ENCODE measurements at places on chromosomes 1 and 21.

- no peak for DNase-seq
Observed at GRCh38 chr1:223710179-223711133, 1.9 kb upstream of the CAPN2 start.

DNA sequence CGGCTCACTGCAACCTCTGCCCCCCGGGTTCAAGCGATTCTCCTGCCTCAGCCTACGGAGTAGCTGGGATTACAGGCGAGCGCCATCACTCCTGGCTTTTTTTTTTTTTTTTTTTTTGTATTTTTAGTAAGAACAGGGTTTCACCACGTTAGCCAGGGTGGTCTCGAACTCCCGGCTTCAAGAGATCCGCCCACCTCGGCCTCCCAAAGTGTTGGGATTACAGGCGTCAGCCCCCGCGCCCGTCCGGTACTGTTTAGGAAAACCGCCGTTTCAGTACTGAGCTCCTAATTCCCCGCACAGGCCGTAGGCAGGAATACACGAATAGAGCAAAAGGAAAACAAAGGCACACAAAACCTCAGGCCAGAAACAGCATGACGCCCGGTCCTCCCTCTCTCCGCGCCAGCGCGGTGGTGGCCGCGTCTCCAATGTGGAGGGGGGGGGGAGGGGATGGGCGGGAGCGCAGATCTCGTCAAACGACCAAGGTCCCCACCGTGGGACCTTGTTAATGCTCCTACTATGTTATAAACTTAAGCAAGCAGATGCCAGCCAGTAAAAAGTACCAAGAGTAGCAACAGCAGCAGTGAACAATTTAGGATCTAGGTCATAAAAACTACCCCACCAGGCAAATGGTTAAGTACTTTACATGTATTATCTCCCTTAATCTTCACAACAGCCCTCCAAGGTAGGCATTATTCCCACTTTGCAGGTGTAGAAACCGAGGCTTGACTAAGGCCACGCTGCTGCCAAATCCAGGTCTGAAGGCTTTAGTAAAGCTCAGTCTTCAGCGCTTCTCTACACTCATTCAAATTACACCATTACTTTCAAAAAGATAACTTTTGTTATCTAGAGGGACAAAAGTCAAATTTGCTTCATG is 648 bp upstream of the ADAR start:
- DNase-seq = no peak

GRCh38 chr1:178946416-178946815 is 75.5 kb upstream of the ANGPTL1 start:
- no peak for DNase-seq

GRCh38 chr1:161013131-161013487 is 7.8 kb downstream of the F11R start:
- no peak for DNase-seq

DNA sequence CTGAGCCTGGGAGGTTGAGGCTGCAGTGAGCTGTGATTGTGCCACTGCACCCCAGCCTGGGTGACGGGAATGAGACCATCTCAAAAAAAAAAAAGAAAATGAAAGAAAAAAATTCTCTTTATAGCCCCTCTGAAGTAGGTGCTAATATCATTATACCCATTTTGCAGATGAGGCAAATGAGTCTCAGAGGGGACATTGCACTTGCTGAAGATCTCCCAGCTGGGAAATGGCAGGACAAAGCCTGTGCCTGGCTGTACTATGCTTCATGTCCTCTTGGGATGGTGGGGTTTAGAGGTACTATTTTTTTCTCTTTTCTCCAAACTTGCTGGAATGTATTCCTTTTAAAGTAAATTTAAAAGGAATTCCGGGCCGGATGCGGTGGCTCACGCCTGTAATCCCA is 1.6 kb downstream of the SMPDL3B start:
- no peak for DNase-seq

DNA sequence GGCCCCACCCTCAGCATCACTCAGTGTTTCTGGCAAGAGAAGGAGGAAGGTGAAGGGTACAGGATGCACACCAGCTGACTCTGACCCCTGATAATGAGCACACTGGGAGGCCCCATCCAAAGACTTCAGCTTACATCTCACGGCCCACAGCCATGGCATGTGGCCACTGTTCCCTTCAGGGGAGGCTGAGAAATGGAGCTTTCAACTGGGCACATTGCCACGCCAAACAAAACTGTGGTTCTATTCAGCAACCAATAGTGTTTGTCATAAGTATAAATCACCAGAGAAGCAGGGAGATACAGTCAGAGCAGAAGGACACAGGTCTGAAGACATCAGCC is 12.7 kb upstream of the TRAF3IP3 start:
- no peak for DNase-seq

- DNase-seq = no peak
Observed at GRCh38 chr21:14617040-14617393, 70.9 kb upstream of the SAMSN1 start.

- DNase-seq = no peak
Observed at GRCh38 chr1:33984906-33985565, 121.2 kb downstream of the HMGB4 start.

DNA sequence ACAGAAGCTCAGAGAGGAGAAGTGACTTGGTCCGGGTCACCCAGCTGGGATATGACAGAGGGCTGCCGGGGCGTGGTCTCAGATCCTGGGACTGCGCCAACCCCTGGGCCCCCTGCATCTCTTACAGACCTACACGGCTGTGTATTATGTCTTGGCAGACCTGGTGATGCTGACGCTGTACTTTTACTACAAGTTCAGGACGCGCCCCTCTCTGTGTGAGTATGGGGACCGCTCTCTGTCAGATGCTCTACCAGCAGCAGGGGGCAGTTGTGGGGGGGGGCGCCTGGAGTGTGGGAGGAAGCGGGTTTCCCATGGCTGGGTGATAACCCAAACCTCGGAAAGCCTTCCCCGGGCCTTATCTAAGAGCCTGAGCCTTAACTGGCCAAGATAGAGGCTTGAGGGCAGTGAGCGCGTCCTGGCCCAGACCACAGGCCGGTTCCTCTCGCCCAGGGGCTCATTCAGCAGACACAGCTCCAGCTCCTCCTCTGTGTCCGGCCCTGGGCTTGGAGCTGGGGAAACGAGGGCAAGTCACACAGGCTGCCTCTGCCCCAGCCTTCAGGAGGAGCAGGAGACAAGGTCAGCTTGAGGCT is 13.3 kb downstream of the SLC66A1 start:
- DNase-seq = no peak

All from D721Med (cell line).